ENCODE measurements at places on chromosomes 6 and 20. TPM values are rescaled to one million over a fixed set of nuclear protein-coding genes. Genes with fewer than 3 reads are reported as not detected.

The CFAP61 gene
- total RNA-seq = not detected

The MYH7B gene
- not detected for total RNA-seq

The GHRH gene
- not detected for total RNA-seq

The SSTR4 gene
- not detected for total RNA-seq

The TUBB gene
- total RNA-seq = 546 TPM
